NCI-H1092 (cell line): ENCODE measurements at places on chromosomes 7 and 10.

DNA sequence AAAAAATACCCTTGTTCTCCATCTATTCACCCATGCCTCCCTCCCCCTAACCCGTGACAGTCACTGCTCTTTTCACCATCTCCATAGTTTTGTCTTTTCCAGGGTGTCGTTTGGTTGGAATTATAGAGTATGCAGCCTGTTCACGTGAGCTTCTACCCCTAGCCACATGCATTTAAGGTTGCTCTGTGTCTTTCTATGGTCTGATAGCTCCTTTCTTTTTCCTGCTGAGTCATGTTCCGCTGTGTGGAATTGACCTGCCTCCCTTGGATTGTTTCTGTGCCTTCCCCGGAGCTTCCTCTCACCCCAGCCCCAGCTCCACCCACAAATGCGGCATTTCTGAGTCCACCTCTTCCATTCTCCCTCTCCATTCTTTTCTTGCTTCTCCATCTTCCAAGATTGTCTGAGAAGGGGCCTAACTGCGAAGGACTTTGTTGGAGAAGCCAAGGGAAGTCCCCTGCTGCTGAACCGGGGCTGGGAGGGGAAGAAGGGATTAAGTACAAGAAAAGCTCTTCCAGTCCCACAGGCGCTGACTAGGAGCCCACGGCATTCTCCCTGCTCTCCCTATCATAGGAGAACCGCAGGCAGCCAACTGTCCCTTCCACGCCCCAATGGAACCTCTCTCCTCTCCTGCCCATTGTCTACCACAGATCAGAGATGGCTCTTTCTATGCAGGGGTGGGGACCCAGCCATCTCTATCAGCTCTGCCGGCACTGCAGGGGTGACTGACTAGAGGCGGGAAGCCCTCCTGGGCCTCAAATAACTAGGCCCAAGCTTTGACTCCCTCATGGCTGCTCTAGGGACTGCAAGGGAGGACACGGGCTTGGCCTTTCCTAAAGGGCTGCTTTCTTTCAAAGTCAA lies 87.5 kb upstream of the ANLN start:
- DNase-seq = no peak

DNA sequence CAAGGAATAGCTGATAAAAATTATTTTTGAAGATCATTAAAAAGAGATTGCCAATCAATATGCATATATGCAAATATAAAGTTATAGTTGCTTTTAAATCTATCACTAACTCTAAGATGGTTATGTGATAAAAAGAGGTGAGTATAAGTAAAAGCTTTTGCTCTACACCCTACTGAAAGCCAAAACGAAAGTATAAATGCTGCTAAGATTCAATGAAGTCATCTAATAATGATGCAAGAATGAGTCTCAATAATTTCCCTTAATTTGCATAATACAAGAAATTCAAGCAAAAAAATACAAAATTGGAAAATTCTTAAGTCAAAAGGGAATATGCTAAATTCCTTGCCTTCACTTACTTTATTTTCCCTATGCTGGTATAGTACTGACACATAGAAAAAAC lies 75.2 kb downstream of the WAPL start:
- DNase-seq = no peak

- DNase-seq = peak; percentile 32
Measured at GRCh38 chr10:100327007-100327717, 2.9 kb downstream of the PKD2L1 start.

GRCh38 chr10:59631882-59632807 lies 77.5 kb downstream of the SLC16A9 start:
- DNase-seq = no peak

DNA sequence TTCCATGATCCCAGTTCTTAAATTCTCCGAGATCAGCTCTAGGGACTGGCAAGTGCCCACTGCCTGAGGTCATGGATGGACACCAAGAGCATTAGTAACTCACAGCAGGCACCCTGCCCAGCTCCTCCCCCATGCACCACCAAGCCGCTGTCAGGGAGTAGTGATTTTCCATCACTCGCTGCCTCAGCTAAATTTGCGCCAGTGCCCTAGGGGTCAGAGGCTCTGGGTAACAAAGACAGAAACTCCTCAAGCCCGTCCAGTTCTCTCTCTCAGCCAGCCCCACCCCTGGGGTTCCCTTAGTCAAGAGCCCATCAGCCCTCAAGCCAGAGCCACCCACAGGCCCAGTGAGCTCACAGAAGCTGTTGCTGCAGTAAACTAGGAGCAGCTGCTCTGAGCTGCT lies 30.0 kb downstream of the PAX2 start:
- no peak for DNase-seq
